ENCODE measurements at places on chromosomes 4 and X.

DNA sequence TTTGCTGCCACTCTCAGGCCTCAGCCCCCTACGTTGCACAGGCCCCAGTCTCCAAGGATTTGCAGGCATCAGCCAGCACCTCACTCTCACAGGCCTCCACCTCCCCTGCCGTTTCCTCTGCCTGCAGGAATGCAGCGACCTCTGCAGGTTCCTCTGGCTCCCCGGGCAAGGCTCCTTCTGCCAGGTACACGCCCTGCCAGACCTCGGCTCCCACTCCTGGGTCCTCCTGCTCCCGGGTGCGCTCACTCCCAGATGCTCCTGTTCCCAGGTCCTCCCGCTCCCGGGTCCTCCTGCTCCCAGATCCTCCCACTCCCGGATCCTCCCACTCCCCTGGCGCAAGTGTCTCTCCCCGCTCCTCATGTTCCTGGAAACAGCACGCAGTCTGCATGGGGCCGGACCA is 144.4 kb upstream of the RADX start:
- DNase-seq, result no peak

- no peak for DNase-seq
These were observed 13.7 kb downstream of the PFKFB1 start for GRCh38 chrX:54980334-54980733.

DNA sequence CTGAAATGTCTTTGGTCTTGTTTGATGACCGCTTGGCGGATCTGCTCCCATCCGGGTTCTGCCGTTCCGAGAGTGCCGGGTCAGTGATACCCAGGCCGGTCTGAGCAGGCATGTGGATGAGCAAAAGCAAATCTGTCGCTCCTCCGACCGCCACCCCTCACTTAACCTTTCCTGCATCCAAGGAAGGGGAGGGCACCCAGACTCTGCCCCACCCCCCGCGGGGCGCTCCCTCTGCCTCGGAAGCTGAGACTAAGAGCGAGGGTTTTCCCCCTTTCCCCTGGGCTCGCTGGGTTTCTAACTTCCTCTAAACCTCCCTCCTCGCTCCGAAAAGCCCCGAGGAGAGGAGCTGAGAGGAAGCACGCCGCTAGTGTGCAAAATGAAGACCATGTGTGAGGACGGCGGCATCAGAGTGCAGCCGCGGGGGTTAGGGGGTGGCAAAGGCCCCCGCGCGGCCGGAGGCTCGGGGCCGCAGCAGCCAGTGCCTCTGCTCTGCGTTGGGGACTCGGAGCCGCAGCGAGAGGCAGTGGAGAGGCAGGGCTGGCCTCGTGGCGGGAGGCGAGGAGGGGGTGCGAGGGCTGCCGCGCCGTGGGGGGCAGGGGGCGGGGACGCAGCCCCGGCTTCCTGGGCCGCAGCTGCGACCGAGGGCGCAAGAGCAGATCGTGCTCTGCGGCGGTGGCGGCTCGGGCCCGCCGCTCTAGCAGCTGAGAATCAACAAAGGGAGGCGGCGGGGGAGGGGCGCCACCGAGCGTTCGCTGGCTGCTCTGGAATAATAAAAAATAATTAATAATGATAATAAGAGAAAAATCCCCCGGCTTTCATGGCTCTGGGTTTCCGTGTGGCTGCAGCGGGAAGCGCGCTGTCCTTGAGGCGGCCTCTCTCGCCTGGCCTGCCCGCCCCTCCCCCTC is 55.8 kb upstream of the BCOR start:
- no peak for DNase-seq

GRCh38 chr4:124449881-124450280 is 262.7 kb downstream of the ANKRD50 start:
- no peak for DNase-seq

DNA sequence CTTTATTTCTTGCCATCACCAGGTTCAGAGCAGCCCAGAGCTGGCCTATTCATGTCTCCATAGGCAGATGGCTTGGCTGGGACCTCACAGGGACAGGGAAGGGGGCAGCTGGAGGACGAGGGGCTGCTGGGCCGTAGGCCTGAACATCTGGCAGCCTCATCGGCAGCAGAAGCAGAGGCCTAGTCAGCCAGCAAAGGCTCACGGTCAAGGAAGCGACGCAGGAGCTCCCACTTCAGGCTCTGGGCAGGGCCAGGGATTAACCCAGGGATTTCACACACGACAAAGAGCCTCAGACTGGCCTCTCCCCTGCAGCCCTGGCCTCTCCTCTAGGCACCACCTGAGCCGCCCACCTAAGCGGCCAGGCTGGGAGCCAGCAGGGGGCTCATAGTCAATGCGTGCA is 46.0 kb upstream of the MAN2B2 start:
- no peak for DNase-seq

DNA sequence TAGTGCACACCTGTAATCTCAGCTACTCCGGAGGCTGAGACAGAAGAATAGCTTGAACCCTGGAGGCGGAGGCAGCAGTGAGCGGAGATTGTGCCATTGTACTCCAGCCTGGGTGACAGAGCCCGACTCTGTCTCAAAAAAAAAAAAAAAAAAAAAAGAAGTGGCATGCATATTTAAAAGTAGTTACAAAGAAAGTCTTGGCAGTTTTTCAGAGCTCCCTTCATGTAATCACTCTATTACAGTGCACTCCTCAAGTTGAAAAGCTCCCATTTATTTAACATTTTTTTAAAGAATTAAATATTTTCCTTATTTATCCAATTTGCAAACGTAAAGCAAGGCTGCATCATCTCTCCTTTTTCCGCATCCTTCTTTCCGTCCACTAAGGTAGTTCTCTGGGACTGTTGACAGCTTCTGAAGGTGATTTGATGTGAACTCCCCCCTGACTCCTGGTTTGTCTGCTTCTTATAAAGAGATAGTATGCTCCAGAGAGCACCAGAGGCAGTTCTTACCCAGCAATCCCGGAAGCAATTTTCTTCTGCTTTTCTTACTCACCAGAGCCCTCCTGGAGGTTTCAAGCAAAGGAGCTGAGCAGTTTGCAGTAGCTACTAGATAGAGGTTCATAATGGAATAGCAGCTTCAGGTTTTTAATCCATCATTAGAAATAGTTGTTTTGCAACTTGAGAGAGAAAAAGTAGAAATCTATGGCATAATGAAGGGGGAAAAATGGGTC is 151.0 kb downstream of the PALLD start:
- no peak for DNase-seq

- no peak for DNase-seq
These were observed 80.6 kb downstream of the PPP2R2C start for GRCh38 chr4:6391852-6392188.

GRCh38 chr4:77123411-77123810 is 33.6 kb upstream of the CCNG2 start:
- no peak for DNase-seq

DNA sequence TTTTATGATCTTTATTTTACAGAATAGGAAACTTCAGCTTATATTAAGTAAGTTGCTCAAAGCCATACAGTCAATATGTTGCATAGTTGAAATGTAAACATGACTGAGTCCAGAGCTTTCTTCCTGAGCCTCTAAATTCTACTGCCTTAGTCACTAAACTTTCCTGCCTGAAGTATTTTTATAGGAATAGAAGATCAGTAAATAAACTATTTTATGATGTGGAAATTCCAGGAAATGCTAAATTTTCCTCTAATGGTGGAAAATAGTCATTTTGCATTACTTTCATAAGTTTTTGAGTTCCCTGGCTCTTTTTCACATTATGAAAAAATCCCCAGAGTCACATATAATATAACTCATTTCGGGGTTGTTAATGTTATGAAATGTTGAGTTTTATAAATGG is 182.8 kb downstream of the BANK1 start:
- DNase-seq, result no peak

DNA sequence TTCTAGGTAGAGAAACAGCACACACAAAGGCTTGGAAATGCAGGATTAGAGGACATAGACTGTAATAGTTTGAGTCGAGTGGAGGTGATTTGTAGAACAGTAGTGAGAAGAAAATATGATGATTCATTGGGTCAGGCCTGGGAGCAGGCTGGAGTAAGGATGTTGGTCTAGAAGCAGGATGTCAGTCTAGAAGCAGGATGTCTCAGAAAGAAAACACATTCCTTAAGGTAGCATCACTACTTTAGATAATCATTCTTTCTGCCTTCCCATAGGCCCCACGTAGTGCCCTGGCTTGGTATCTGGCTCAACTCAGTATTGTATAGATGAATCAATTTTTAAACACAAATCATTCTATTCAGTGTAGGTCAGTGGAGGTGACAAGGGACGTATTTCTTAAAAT is 11.2 kb upstream of the DACH2 start:
- DNase-seq, result no peak

GRCh38 chrX:39165185-39165584 is 363.9 kb downstream of the MID1IP1 start:
- no peak for DNase-seq

DNA sequence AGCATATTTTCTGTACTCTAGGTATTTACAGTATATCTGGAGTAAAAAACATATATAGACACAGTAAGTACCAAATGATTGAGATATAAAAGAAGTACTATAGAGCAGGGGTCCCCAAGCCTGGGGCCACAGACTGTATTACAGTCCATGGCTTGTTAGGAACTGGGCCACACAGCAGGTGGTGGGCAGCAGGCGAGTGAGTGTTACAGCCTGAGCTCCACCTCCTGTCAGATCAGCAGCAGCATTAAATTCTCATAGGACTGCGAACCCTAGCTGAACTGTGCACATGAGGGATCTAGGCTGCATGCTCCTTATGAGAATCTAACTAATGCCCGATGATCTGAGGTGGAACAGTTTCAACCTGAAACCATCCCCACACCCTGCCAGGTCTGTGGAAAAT is 300.7 kb downstream of the NR3C2 start:
- no peak for DNase-seq

- no peak for DNase-seq
These were observed 15.2 kb upstream of the TXLNG start for GRCh38 chrX:16770970-16771482.

DNA sequence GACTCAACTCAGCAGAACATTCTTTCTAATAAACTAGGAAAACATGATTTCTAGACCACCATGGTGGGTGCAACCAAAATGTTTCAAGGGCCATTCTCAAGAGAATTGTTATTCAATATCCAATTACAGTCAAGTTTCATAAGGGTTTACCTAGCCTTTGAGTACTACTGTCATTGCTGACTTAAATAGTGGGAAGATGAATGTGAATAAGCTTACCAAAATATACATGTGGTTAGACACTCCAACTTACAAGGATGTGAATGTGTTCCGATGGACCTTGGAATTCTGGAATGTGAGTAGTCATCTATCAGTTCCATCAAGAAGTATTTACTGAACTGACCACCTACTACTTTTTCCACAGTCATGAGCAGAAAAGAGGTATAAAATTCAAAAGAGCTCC is 16.9 kb downstream of the SH3RF1 start:
- DNase-seq, result no peak

DNA sequence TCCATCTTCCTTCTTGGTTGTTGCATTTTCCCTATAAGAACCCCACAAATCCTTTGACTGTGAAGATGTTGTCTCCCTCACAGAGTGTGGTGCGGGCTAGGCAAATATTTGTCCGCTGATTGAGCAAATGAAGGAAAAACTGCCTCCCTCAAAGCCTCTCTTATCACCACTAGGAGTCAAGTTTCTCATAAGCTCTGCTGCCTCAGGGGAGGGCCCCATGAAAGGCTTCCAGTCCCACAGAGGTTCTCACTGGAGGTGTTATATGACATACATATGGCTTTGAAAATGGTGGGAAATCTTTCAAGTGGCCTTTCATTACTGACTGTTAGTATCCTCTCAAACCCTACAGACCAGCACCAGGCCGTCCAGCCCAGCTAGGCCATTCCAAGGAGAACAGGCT is 9.3 kb downstream of the VGLL1 start:
- DNase-seq, result no peak

DNA sequence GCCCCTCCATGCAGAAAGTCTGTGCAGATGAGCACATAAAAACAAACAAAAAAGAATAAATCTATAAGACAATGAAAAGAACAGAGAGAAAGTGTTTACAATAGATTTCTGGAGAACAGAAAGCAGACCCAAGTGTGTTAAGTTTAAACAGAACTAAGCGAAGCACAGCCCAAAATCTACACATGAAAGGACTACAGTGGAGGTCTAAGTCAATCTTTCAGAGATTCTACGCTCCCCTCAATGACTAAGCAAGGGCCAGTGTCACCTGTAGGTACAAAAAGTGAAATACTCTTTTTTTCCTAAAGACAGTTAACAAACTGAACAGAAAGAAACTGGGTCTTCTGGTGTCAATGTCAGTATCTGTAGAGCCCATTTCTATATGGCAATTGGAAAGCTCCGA is 18.2 kb downstream of the CLOCK start:
- DNase-seq, result no peak

DNA sequence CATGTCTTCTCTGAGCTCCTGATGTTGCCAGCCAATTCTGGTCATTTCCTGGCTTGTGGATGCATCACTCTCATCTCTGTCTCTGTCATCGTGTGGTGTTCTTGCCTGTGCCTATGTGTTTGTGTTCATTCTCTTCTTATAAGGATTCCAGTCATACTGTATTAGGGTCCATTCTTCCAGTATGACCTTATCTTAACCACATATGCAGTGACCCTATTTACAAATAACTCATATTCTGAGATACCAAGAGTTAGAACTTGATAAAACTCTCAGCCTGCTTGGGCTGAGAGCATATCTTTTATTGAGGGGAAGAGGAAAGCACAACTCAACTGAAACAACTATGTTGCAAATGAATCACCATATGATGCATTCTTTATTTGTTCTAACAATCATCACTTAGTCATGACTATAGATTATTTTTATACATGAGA is 189.0 kb upstream of the ANXA10 start:
- DNase-seq, result no peak

GRCh38 chrX:68995780-68996551 is 167.1 kb downstream of the EFNB1 start:
- DNase-seq, result no peak

DNA sequence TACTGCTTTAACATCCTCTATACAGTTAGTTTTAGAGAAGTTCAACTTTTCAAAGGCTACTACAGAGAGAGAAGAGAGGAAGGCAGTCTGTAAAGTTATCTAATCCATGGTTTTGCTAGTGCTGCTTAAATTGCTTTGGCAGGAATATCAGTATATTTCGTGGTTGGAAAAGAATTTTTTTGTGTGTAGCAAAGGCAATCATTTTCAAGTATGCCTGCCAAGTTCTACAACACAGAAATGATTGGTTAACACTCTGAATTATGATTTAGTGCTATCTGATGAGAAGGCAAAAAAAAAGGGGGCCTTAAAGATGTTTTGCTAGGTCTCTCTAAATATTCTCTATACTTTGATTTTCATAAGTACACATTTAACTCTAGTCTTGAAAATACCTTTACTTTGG is 133.1 kb downstream of the JADE1 start:
- DNase-seq, result no peak

DNA sequence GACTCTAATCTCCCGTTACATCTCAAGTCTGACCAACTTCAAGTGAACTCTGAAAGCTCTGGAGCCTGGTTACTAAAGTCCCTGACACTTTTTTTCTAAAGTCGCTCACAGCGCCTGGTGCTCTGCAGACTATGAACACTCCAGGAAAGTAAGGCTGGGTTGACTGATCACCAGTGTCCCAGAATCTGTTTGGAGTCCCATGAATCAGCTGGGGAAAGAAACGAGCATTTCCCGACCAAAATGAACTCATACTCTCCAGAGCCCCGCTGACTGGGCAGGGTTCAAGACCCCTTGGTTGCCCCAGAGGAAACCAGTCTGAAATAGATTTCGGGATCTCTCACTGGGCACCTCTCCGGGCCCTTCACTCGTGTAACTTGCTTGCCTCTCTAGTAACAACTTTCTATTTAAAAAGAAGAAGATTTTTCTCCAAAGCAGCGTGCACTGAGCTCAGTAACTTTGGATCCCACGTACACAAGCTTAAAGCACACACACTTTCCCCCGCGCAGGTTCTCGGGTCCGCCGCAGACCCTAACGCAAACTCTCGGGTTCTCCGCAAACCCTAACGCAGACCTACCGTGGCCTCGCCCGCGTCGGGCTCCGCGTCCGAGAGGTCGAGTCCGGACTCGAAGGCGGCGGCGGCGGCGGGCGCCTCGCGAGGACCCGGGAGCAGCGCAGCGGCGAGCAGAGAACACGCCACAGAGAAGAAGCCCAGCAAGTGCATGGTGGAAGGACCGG is 964 bp downstream of the VEGFC start:
- DNase-seq, result no peak
